ENCODE measurements at places on chromosomes 5 and 9.

DNA sequence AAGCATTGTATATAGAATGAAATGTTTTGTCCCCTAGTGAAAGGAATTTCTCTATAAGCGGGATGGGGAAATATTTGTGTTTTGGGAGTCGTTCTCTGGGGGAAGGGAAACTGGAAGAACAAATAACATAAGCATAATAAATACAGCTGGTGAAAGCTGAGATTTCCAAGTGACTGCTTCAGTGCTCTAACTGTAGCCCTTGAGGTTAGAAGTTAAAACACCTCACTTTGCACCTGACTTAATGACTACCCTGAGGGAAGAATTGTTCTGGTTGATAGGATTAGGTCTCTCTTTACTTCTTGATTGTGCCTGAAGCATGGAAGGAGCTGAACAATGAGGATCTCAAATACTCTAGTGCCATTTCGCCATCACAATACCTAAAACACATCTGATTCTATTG, 307.4 kb downstream of the MAN2A1 start:
- DNase-seq, result peak; percentile 13

DNA sequence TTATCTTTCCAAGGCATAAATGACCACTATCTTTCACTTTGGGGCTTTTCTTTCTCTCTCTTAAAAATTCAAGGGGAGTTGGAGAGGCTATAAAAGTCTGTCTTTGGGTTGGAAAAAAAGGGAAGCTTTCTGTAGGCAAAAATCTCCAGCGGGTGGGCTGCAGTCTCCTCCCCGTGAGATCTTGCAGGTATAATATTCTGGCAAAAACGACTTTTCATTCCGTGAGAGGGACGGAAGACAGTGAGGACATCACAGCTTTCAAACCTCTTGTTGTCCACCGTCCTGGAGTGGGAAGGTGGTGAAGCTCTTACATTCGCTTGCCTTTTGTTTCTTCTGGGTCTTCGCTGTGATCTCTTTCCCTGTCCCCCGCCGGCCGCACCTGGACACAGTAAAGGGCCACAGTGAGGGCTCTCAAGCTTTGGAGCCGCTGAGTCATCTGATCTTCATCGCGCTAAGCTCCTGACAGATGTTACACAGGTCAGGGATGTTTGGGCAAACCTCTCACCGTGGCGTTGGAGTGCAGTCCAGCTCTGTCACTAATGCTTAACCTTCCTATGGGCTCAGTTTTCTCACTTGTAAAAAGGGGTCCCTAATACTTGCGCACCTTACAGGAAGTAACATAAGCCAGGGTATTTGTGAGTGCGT, 61.9 kb upstream of the MEGF10 start:
- peak; percentile 36 for DNase-seq

- no peak for DNase-seq
Observed at GRCh38 chr5:93381057-93381456, 200.0 kb downstream of the NR2F1-AS1 start.

- DNase-seq, result no peak
Observed at GRCh38 chr5:179271428-179271734, 73.9 kb downstream of the ADAMTS2 start.

DNA sequence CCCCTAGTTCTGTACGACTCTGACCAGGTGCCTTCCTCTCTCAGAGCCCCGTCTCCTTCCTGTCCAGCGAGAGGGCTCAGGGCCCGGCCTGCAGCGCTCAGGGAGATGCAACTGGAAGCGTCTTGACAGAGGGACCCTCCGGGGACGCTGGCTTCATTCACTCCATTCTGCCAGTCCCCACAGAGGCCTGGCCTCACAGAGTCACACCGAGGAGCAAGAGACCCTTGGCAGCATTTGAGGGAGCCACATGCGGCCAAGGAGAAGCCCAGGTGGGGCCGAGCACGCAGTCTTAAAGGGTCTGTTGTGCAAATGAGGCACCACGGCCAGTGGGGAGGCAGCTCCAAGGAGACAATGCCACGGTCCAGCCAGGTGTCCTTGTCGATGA, 86.6 kb upstream of the SARDH start:
- no peak for DNase-seq

DNA sequence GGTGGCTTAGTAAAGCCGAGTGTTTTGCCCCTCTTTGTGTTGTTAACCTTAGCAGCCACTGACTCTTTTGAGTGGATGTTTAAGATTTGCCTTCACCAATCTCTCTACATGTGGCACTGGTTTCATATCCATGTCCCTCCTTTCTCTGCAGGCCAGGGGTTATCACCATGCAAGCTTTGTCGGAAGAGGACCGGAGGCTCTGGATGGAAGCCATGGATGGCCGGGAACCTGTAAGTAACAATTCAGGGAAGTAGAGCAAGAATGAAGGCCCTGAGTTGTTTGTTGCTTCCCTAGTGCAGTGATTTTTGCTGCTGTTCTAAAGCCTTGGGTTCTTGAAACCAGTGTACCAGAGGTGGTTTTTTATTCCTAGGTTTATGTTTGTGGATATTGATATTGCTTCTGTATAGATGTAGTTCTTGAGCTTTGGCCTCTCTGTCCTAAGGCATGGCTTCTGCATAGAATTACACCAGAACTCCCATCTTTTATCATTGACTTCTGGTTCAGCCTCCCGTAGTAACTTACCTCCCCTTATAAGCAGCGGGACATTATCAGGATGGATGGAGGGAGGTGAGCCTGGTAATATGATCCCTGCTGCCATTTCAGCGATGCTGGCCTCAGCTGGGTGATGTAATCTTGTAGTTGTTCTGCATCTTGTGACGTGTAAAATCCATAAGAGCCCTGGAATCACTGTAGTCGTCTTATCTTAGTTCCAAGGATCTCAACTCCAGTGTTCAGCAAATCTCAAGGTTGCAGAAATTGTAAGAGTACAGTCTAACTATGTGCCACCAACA, 161.9 kb downstream of the ARHGAP26 start:
- no peak for DNase-seq

- DNase-seq, result no peak
Observed at GRCh38 chr5:4570047-4570995, 569.8 kb upstream of the ADAMTS16 start.

DNA sequence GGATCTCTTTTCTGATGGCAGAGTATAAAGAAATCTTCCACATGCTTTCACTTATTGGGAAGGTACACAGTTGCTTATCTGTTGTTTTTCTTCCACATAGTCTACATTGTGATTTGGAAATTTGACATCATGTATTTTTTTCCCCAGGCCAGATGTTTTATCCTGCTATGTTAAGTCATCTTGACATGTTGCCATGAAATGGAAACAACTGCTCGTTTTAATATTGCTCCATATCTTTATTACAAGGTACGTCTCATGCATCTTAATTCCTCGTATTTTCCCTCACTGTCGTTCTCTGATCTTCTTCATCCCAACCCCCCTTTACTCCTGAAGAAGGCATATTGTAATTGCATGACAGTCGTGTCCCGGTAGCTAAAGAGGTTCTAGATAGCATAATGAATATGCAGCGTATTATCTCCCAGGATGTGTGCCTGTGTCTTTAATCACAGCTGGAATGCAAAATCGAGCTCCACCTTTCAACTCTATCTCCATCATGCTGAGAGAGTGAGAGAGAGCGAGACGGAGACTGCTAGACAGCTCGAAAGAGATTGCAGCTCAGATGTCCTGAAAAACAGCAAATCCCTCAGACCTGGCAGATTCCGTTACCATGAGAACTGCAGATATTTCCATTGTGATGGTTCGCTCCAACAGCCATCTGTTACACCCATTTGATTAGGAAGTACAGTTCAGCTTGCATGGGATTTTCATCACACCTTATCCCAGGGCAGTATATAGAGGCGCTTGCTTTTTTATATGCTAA, 281.7 kb downstream of the TMEM38B start:
- DNase-seq, result no peak

DNA sequence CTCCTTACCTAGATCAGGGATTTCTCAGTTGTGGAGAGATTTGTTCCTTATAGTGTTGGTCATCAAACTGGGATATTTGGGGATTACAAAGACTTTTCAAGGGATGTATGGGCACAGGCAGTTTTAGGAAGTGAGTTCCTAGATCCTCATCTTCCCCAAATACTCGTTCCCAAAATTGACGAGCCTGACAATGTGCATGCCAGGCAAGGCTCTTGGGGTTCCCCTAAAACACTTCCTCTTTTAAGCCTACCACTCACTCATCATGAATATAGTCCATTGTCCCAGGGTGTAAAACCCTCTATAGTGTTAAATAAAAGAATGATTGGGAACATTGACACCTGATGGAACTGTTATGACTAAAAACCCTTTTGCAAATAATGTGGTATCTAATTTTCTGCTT, 26.4 kb downstream of the PDCD1LG2 start:
- DNase-seq, result no peak

DNA sequence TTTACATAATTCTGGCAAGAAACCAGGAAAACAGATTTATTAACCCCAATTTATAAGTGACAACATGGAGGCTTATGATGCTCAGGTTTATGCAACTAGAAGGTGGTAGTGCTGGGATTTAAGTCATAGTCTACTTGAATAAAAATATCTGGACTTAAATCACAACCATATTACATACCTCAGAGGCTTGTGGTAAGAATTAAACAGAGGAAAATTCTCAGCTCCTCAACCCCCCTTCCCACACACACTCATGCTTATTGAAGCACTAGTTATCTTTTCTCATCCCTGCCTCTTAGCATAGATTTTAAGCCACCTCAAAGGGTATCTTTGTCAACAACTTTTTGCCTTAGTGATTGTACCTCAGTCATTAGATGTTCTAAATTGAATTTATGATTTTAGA, 731.0 kb downstream of the PRELID2 start:
- DNase-seq, result no peak

DNA sequence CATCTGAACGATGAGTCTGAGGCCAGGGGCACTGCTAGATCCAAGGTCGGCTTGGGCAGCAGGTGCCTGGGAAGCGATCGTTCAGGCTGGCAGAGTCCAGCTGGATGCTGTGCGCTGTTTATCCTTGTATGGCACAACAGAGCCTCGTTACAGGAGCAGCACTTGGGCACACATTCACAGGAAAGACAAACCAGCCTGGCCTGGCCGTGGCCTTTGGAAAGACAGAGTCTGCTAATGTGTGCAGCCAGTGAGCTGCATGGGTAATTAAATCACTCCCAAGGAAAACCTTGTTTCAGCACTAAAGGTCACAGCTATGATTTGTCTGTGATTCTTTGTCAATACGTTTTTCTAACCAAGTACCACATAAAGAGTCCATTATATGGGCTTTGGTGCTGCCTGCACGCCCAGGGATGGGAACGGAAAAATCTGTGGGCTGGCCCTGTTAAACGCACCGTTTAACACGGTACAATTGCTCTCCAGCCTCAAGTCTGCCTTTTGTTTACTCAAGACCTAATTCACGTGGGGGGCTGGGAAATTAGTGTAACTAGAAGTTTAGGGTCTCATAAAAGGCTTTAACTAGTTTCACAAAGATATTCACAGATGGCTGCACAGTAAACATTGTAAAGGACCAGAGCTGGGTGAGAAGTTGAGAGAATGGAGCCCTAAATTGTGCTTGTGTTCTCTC, 509.3 kb downstream of the KDM4C start:
- DNase-seq, result peak; percentile 60

DNA sequence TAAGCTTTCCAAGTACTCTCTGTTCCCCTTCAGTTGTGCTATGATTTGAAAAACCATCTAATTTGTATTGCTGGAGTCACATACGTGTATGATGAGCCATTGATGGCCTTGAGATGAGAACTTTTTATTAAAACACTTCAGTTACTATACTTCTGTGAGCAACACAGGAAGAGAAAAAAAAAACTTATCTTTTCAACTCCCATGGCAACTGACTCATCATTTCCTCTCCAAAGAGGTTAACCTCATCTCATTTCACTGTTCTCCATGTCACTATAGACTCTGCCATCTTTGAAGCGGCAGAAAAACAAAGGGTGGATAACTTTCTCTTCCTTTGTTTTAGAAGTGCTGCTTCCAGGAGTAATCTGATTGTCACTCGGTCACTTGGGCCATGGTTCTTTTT, 104.3 kb upstream of the PCSK1 start:
- DNase-seq, result no peak

- no peak for DNase-seq
Observed at GRCh38 chr5:4309026-4309425, 713.4 kb downstream of the IRX1 start.

DNA sequence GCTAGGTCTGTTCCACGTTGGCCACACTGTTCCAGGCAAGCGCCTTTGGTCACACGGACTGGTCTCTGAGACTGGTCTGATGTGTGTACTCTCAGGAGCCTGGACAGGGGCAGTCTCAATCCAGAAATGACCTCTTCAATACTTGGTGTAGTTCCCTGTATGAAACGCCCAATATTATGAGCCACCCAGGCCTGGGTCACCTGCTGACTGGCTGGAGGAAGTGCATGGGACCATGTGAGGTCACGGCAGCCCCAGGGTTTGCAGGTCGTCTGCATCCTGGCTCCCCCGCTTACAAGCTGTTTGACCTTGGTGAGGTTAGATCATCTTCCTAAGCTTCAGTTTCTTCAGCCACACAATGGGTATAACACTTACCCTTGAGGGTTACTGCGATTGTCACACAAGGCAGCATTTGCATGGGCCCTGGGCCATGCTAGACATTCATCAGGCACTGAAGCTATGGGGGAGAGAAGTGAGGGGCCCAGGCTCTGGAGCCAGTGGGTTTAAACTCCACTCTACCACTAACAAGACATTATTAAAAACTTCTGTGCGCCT, 5.2 kb upstream of the GRHPR start:
- no peak for DNase-seq

DNA sequence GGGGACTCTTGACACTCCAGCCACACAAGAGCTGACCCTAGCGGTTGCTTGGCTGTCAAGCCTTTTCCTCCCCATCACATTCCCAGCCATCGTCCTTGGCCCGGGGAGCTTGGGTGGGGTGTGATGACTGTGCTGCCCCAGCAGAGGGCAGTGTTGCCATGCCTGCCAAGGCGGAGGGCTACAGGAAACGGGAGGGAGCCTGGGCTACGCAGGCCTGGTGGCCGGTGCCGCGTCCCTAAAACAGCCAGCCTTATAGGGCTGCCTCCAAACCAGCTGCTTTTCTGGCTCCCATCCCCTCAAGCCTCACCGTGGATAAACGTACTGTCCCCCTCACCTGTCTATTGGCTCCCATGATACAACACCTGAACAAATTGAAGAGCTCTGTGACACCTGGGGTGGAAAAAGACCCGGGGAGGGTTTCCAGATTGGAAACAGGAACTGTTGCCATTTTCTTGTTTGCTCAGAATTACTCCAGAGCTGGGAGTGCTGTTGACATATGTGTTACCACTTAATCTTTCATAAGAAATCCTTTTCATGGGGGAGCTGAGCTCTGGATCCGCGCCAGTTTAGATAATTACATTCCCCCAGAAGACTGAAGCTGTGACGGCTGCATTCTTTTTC, 72.8 kb upstream of the ASTN2 start:
- peak; percentile 88 for DNase-seq

GRCh38 chr9:133996531-133997520, 4.7 kb upstream of the VAV2 start:
- no peak for DNase-seq

DNA sequence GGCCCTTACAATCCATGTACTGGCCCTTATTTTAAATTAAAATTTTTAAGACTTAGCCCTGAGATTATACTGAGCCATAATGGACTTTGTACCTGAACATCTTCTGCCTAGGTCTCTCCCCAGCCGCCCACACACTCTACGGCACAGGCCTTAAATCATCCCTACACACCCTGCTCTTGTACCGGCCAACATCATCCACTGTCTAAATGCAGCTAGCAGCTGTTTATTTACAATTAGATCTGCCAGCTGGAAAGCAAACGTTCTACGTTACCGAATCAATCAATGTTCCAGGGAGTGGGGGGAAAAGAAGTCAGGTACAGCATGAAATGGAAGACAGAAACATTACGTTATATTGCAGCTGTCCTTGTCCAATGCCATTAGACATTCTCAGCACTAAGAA, 88.4 kb upstream of the GRAMD2B start:
- no peak for DNase-seq

GRCh38 chr5:143648696-143649095, 163.3 kb upstream of the HMHB1 start:
- DNase-seq, result no peak

Data from neural progenitor cell (in vitro differentiated cells).